Cortex of kidney (tissue), 1 donor: ENCODE measurements at places on chromosomes 5 and 9.

- no peak for DNase-seq
Measured at GRCh38 chr9:134286471-134287245, 39.6 kb upstream of the RXRA start.

GRCh38 chr9:109068764-109069163 lies 51.0 kb downstream of the TMEM245 start:
- no peak for DNase-seq

- DNase-seq = no peak
Measured at GRCh38 chr5:132222649-132223038, 5.0 kb downstream of the P4HA2 start.

- no peak for DNase-seq
Measured at GRCh38 chr5:62341783-62342475, 35.9 kb downstream of the KIF2A start.

- no peak for DNase-seq
Measured at GRCh38 chr5:17763301-17763700, 129.0 kb downstream of the TAF11L14 start.

DNA sequence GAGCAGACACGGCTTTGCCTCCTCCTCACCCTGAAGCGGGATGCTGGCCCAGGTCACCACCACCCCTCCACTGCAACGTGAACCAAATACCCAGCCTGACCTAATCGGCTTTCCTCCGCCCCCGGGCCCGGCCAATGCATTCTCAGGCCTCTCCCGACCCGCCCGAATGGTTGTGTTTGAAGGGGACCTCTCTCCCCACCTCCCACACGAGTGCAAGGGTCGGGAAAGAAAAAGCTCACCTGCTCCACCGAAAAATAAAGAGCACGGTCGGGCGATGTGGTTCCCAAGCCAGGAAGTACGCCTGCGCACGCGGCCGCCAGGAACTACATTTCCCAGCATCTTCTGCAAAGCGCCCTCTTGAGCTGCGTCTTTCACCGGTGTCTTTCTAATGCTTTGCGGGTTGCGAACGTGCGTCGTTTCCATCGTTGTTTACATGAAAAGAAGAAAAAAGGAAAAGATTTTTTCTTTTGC lies at the start of gene ZNF883:
ZNF883 (minus strand) TSS at position 282 of the 471 bp plus-strand sequence.
- no peak for DNase-seq

- DNase-seq = no peak
Measured at GRCh38 chr5:76040806-76041205, 42.4 kb upstream of the SV2C start.

DNA sequence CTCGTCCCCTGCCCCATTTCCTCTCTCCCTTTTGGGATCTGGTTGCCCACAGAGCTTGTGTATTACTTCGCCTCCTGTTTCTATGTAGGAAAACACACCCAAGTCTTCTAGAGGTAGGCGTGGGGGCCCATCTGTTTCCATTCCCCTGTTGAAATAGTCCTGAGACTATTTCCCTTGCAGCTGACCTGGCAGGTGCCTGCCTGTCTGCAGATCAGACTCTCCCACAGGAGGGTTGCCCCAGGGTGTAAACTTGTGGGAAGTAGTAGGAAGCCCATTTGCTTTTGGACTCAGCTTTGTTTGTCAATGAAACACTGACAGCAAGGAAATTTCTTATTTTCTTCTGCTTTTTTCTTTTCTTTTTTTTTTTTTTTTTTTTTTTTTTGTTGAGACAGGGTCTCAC lies 16.3 kb upstream of the GARNL3 start:
- DNase-seq = no peak

GRCh38 chr5:147918899-147919298 lies 12.6 kb upstream of the C5orf46 start:
- DNase-seq = no peak

DNA sequence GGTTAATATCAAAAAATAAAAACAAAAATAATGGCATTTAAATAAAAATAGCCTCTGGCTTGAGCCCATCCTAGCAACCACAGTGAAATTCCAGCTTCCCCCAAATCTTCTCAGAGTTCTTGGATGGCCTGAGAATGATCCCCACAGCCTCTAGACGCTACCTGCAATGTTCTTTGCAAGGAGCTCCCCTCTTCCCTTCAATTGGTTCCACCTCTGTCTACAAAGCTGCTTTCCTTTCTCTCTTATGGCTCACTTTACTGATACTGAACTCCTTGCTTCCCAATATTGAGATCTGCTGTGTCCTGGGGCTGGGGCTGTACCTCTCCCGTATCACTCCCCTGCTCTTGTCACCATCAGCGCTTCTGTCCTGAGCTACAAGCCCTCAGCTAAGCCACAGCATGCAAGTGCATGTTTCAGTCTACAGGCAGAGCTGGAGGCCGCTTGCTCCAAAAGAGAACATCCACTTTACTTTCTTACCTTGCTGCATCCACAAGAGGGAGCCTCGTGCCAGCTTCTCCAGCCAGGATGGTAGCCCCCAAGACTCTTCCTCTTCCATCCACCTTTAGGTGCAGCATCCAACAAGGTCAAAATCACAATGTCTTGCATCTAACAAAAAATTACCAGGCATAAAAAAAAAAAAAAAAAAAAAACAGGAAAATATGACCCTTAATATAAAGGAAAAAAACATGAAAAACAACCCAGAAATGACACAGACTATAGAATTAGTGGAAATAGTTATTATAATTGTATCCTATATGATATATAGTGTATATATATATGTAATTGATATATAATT lies 57.4 kb upstream of the PRSS3 start:
- no peak for DNase-seq

GRCh38 chr5:124401476-124402143 lies 344.8 kb downstream of the ZNF608 start:
- no peak for DNase-seq

GRCh38 chr5:89282554-89283510 lies 399.8 kb upstream of the MEF2C start:
- DNase-seq = no peak

- DNase-seq = no peak
Measured at GRCh38 chr5:168282120-168282519, 9.3 kb upstream of the WWC1 start.

DNA sequence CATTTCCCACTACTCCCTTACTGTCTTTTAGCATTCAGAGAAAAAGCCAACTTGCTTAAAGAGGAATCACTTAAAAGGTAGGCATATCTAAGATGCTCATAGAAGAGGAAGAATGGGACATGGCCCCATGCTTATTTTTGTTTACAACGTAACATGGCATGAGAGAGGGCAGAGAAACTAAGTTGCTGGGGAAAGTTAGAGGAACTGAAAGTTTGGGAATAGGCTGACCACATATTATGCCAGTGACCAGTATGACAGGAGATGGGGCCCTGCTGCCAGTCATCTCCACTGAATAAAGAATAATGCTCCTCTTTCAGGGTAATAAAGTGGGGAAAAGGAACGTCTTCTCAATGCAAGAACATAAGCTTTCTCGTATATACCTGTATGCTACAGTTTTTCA lies 1.9 kb downstream of the PLPP6 start:
- DNase-seq = no peak

- no peak for DNase-seq
Measured at GRCh38 chr9:134481762-134482161, 155.5 kb downstream of the RXRA start.

DNA sequence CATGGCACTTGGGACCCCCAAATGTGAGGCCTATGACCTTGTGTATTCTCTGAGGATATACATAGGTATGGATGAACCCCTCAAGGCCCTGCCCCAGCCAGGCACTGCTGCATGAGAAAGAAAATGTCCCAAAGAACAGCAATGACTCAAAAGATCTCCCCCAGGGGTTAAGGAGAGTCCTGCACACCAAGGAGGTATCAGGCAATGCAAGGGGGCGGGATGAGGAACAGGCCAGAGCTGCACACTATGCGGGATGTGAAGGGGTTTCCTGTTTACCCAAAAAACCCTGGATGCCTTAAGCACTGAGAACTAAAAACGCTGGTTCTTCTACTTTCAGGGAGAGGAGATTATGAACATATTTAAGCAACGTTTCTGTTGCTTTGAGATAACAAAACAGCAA lies 3.4 kb downstream of the RAPGEF1 start:
- DNase-seq = no peak

- DNase-seq = no peak
Measured at GRCh38 chr5:168327019-168327421, 35.6 kb downstream of the WWC1 start.

DNA sequence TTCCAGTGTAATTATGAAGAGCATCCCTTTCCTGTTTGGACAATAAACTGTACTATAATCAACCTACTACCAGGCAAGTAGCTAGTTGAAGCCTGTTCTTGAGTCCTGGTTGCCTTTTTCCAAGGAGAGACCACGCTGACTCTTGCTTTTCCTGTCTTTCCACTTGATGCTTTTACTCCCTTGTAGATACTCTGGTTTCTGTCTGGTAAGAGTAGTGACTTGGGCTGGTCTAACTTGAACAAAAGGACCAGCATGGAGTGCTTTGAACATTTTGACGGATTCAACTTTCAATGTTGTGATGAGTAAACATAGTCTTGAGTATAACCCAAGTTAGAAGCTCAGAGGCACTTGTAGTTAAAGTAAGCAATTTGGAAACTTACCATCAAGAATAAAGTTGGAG lies 464.3 kb downstream of the GADD45G start:
- no peak for DNase-seq

DNA sequence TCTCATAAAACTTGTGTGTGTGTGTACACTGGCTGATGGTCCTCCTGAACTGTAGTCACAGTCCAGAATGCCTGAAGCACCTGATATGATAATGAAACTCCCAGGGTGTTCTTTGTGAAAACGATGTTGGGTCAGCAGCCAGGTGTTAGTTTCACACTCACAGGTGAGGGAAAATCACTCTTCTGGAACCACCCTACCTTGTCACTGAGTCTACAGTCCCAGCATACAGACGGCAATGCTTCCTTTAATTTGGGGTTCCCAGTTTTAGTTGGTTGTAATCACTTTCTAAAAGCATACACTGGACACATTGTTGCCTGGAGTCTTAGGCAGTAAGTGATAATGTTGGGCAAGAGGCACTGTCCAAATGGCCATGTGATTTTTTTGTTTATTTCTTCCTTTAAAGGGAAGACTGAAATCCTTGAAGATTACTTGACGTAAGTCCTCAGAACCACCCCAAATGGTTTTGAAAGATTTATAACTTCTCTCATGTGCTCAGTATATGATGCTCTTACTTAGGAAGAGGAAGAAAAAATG lies 18.2 kb upstream of the MGAT1 start:
- DNase-seq = no peak

GRCh38 chr5:15510831-15511230 lies 10.9 kb downstream of the FBXL7 start:
- no peak for DNase-seq

GRCh38 chr9:120648581-120649197 lies 65.6 kb downstream of the MEGF9 start:
- DNase-seq = no peak

DNA sequence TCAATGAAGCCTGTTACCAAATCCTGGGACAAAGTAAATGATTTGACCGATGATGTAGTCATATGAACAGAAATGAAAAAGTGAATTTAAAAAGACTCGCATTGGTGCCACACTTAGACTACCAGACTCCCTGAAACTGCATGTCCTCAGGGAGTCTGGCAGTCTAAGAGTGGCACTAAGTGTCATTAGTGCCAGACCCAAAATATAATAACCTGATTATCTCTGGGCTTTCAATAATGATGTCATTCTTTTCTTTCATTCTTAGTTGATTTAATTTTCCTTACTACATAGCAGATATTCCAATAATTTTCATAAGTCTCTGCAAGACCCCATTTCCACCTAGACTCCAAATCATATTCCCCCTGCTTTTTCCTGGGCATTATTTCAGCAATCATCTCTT lies 59.0 kb downstream of the OR2K2 start:
- no peak for DNase-seq

DNA sequence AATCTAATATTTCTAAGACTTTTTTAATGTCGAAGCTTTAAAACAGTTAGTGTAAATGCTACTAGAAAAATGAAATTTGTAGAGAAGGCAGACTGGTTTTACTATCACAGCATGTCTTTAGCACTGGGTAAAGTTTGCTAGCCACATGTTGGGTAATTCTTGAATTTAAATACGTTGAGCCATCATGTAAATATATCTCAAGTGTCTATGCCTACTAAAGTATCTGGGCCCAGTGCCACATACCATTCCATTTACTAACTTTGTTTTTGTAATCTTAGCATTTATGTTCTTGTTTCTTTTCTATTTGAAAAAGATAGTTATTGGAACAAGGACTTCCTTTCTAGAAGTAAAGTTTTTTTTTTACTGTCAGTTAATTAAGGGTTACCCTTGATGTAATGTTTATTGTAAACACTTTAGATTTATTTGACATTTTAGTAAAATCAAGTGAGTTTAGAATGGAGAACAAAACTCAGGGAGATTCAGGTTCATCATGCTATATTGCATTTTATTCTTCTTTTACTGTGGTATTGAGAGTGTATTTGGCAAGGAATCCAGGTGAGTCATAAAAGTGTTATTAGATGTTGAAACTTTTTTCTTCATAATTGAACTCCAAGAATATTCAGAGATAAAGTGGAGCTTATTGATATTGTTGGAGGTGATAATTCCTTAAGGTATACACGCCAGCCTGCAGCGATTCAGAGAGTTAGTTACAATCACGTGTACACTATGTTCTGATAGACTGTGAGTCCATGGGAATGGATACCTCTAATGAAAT lies 182.4 kb downstream of the CCDC171 start:
- DNase-seq = no peak

GRCh38 chr5:43273552-43273951 lies 39.7 kb downstream of the HMGCS1 start:
- DNase-seq = no peak

DNA sequence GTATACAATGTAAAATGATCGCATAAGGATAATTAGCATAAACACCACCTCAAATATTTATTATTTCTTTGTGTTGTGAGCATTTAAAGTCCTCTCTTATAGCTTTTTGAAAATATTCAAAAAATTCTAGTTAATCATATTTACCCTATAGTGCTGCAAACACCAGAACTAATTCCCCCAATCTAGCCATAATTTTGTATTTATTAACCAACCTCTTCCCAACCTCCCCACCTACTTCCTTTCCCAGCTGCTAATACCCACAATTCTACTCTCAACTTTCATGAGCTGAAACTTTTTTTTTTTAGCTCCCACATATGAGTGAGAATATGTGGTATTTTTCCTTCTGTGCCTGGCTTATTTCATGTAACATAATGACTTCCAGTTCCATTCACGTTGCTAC lies 317.8 kb upstream of the ATP10B start:
- DNase-seq = no peak

DNA sequence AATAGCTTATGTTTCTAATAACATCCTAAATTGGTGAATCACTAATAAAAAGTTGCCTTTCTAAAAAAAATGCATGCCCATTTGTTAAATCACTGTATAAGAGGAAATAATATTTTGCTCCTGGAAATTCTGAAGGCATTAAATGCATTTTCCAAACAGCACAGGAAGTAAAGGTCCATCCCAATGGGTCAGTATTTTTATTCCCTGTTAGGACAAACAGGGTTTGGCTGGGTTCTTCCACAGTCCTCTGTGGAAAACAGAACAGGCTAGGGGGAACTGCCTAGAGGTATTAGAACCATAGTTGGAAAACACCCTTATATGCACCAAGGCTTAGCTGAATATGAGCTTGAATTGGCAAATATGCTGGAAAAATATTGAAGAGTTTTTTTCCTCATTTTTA lies 85.2 kb downstream of the OXCT1 start:
- no peak for DNase-seq
